ENCODE measurements at places on chromosomes 1 and 21.

DNA sequence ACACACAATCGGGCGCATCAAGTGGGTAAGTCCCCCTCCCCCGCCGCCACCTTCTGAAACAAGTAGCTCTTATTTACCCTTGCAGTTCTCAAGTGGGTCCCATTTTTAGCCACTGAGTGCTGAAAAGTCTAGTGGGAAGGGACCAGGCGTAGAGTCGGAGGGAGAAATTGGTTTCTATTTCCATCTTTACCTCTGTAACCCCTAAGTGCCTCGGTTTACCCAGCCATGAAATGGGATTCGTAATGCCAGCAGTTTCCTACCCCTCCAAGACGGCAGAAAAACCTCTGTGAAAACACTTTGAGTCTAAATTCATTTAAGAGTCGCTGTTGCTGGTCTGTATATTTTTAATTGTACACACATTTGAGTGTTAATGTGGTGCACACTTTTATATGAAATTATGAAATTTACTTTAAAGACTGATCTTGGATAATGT, 928 bp downstream of the TLCD4 start:
- DNase-seq: no peak

GRCh38 chr1:230792691-230793462, 45.7 kb downstream of the CAPN9 start:
- no peak for DNase-seq

- DNase-seq: peak; percentile 68
These were observed 27.8 kb downstream of the ILDR2 start for GRCh38 chr1:166947398-166948043.

DNA sequence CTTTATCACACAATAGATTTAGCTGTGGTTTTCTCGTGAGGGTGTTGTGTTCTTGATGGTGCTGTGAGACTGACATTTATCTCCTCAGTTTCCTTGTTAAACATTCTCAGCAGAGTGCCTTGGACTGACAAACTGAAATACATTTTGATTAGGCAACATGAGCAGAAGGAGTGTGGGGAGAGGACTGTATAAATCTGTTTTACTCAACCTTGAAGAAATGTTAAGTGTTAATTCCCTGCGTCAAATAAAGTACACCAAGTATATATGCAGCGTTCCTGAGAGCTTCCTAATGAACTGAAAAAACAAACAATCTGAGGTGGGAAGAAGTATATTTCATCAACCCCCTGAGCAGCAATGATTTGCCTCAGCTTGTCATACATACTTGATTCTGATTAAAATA, 540.3 kb upstream of the B3GALT2 start:
- no peak for DNase-seq

- DNase-seq: no peak
These were observed 15.9 kb downstream of the AKIRIN1 start for GRCh38 chr1:39006726-39007645.

DNA sequence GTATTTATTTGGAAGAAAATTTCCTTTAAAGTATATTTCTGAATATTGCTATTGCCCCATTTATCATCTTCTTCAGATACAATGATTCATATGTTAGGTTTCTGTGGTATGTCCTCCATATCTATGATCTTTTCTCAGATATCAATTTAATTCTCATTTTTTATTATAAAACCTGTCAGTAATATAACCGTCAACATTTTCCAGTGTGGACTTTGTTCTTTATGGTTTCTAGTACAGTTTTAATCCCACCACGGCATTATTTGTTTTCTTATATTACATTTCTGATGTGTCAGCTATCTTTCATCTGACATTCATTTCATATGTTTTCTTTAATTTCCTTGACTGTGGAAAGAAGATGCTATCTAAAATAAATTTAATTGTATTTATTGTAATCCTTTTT, 97.9 kb downstream of the PLPPR5 start:
- DNase-seq: peak; percentile 26

- DNase-seq: peak; percentile 75
These were observed 7.6 kb upstream of the ZNF326 start for GRCh38 chr1:89987159-89987819.

- no peak for DNase-seq
These were observed 79.7 kb downstream of the SMYD2 start for GRCh38 chr1:214360525-214361164.

DNA sequence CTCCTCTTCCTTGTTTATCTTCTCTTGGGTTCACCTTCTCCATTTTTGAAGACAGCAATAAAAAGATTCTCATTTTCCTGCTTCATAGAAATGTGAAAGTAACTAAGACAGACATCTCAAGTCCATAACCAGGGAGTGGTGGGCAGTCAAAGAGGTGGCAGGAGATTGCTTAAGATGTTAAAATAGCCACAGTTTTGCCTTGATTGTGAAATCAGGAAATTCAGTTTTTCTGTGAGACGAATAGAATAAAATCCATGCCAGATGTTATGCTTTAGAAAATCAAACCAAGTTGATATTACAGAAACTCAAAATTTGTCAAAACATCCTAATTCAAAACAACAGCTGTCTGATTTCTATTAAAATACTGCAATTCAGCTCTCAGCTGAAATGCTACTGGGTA, 57.2 kb downstream of the TNN start:
- DNase-seq: no peak

GRCh38 chr1:200739702-200740570, 1.2 kb downstream of the CAMSAP2 start:
- DNase-seq: peak; percentile 29

- peak; percentile 52 for DNase-seq
These were observed 596 bp downstream of the TOR3A start for GRCh38 chr1:179082333-179082998.

GRCh38 chr21:33109574-33110339, 39.8 kb downstream of the OLIG1 start:
- DNase-seq: no peak

DNA sequence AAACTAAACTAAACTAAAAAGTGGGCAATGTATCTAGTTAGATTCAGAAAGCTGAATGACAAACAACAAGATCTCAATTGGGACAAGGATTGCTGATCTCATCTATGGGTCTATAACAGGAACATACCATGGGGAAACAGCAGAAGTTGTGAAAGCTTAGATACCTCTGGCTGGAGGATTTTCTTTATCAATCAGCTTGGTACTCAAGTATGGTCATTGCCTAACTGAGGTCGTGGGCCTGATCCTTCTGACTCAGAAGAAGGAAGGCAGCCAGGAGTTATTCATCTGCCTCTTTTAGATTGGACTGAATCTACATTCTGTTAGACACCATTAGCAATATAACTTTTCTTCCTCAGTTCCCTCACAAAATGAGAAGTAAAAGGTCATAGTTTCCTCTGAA, 39.7 kb downstream of the DNTTIP2 start:
- DNase-seq: peak; percentile 76

DNA sequence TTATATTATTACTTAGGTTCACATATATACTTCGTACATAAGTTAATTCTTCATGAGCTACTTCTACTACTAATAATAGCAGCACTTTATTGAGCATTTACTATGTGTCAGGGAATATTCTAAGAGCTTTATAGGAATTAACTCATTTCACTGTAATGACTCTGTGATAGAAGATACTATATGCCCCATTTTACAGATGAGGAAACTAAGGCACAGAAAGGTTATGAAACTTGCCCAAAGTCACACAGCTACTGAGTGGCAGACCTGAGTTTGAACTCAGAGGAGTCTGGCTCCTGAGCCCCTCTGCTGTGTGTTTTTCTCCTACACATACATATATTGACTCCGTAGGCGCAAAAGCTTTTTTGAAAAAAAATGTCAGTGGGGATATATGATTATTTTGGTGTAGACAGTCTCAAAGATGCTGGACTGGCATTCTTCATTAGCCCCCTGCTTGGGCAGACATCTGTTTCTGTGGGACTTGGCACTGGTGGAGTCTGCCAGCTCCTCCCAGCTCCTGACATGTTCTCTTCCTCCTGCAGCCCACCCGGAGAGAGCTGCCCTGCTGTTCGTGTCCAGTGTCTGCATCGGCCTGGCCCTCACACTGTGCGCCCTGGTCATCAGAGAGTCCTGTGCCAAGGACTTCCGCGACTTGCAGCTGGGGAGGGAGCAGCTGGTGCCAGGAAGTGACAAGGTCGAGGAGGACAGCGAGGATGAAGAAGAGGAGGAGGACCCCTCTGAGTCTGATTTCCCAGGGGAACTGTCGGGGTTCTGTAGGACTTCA, 70.9 kb downstream of the TCP10L start:
- DNase-seq: no peak

DNA sequence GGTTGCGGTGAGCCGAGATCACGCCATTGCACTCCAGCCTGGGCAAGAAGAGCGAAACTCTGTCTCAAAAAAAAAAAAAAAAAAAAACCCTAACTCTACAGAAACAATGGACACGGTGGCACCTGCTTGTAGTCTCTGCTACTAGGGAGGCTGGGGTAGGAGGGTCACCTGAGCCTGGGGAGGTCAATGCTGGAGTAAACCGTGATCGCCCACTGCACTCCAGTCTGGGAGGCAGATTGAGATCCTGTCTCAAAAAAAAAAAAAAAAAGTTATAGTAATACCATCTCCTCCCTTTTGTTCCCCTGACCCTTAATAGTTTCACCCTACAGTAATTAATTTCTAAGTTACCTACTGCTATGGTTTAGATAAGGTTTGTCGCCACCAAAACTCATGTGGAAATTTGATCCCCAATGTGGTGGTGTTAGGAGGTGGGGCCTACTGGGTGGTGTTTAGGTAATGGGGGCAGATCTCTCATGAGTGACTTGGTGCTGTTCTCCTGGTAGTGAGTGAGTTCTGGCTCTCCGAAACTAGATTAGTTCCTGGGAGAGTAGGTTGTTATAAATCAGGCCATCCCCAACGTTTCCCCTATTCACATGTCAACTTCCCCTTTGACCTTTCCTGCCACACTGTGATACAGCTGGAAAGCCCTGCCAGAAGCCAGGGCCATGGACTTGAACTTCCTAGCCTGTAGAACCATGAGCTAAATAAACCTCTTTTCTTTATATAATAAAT, 9.8 kb downstream of the FBXO42 start:
- no peak for DNase-seq

DNA sequence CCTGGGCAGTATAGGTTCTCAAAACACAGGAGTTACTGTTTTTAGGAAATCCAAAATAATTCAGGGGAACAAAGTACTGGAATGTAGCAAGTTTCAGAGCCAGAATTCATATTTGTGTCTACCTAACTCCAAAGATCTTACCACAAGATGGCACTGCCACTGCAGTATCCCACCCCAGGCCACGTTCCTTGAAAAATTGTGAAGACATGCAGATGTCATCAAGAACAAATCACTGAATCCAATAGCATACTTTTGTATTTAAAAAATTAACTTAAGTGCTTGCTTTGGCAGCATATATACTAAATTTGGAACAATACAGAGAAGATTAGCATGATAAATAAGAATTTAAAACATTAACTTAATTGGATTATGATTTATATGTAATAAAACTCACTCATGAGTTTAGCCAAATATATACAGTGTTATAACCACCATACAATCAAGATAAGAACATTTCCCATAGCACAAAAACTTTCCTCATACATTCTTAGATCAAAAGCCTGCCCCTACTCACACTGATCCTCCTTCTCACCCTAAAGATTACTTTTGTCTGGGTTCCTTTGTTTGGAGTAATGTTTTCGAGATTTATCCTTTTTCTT, 209.9 kb downstream of the FAF1 start:
- peak; percentile 49 for DNase-seq
